ENCODE measurements at places on chromosomes 3 and 15.

DNA sequence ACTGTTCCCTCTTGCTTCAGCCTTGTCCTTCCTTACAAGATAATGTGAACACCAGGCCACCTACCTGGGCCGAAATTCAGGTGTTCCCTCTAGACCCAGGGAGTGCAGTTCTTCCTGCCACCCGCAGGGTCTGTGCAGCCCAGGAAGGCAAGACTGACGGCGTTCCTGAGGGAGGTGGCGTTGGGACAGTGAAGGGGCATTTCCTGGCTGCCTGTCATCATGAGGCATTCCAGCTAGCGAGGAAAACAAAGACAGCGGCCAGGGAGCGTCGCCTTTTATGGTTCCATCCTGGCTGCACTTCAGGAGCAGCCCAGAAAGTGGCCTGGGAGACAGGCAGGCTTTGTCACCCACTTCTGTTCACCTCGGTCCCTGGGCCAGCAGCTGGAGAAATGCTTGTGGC, 84.8 kb upstream of the WNT5A start:
- DNase-seq, result peak; percentile 2

GRCh38 chr15:31591908-31592307, 265.3 kb downstream of the KLF13 start:
- no peak for DNase-seq

- no peak for DNase-seq
Measured at GRCh38 chr15:94858011-94858410, 626.6 kb downstream of the MCTP2 start.

GRCh38 chr3:96000966-96001365, 813.4 kb upstream of the EPHA6 start:
- no peak for DNase-seq

DNA sequence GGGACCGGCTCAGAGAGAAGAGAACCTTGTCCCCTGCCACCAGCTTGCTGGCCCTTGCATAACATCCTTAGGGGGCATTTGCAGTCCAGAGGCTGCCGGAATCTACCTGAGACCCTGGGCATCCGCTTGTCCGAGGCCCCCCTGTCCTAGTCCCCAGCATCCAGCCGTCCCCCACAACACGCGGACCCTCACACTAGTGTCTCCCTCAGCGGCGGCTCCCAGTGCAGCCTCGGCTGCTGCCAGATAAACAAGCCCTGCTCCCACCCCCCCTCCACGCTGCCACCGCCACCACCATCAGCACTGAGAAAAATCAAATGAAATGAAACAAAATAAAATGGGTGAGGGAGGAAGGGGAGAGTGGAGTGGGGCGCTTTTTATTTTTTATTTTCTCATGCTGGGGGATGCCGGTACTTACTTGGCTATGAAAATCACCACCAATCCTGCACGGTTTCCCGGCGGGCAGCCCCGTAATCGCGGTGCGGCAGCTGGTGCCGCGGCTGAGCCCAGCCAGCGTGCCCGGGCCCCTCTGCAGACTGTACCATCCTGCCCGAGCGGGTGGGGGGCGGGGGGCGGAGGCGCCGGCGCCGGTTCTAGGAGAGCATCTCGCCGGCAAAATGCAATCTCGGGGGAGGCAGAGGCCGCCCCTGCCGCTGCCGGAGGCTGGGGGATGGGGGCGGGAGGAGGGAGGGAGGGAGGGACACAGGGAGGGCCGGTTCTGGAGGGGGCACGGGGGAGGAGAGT, at the start of gene ATP2B2:
Gene ATP2B2 (minus strand): TSS at position 537 of the 741 bp plus-strand sequence. CDS start 56,043 bp downstream, outside the sequence.
- no peak for DNase-seq

GRCh38 chr3:167146911-167147310, 233.2 kb downstream of the ZBBX start:
- DNase-seq, result no peak

- no peak for DNase-seq
Measured at GRCh38 chr3:51422211-51422610, 31.1 kb downstream of the RBM15B start.

DNA sequence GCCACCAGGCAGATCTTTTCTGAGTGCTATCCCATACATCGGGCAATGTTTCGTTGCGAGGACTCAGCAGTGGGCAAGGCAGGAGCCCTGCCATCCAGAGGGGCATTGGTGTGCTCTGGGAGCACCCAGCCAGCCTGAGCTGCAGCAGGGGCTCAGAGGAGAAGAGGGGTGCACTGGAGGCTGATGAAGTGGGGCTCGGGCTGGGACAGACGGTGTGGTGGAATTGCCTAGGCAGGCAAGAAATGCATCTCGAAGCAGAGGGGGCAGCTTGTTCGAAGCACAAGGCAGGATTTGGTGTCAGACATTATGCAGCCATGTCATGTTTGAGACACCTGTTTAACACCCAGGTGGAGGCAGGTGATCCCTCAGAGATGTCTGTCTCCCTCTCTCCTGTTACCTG, 19.3 kb downstream of the PAQR5 start:
- DNase-seq, result no peak

- DNase-seq, result no peak
Measured at GRCh38 chr3:154081305-154081704, 39.9 kb upstream of the ARHGEF26 start.
